ENCODE measurements at places on chromosomes 1 and 21.

DNA sequence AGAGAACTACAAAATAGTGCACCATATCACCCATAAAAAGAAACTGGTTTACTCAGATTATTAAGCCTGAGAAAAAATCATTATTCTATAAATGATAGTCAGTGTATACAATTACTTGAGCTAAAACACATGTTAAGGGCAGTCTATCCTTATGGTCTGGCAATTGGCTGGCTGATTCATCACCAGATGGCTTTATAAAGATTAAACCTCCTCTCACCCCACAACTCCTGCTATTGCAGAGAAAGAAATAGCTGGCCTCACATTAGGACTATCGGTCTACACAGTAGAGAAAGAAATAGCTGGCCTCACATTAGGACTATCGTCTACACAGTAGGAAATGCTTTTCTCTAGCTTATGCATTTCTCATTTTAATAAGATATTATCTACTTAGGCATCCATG, 21.2 kb downstream of the CEP170 start:
- no peak overlapping the region for H3K27ac ChIP-seq
- peaks cover 39% of the 10 kb centered on the region for H3K36me3 ChIP-seq
- peaks cover 5% of the 10 kb centered on the region for H3K4me1 ChIP-seq
- H3K4me3 ChIP-seq, result no peak overlapping the region

GRCh38 chr1:149915429-149916192, 2.0 kb downstream of the SV2A start:
- DNase-seq, result no peak
- no peak overlapping the region for H3K27ac ChIP-seq
- peaks cover 21% of the 10 kb centered on the region for H3K27me3 ChIP-seq
- H3K4me1 ChIP-seq, result peaks cover 23% of the 10 kb centered on the region

GRCh38 chr1:212515329-212515760, 82.6 kb downstream of the NENF start:
- H3K4me1 ChIP-seq, result peaks cover 5% of the 10 kb centered on the region
- no peak overlapping the region for H3K4me3 ChIP-seq
- H3K27ac ChIP-seq, result no peak overlapping the region
- H3K36me3 ChIP-seq, result no peaks in the 10 kb centered on the region
- peaks cover 30% of the 10 kb centered on the region for H3K27me3 ChIP-seq
- no peak for DNase-seq

DNA sequence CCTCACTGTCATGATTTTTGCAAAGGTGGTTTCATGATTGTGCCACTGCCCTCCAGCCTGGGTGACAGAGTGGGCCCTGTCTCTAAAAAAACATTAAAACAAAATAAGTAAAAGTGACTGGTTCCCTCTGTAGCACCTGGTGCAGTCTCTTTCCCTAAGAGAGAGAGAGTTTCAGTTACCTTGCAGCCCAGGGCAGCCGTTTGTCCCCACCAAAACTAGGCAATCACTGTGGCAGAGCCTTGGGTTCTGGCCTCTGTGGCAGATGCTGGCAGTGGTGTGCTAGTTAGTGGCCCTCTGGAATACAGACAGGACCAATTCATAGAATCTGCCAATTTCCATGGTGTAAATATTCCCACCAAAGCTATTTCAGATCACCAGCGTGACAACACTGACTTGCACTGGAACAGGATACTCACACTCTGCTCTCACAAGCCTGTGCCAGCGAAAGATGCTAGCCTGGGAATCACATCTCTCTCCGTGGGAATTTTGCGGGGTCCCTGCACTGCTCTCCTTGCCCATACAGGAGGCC, 108.7 kb downstream of the TLR5 start:
- no peak overlapping the region for H3K4me3 ChIP-seq
- no peak for DNase-seq
- peaks cover 13% of the 10 kb centered on the region for H3K27me3 ChIP-seq
- no peak overlapping the region for H3K27ac ChIP-seq
- no peaks in the 10 kb centered on the region for H3K4me1 ChIP-seq

- no peaks in the 10 kb centered on the region for H3K36me3 ChIP-seq
- no peak for DNase-seq
- H3K27ac ChIP-seq, result no peak overlapping the region
- H3K4me3 ChIP-seq, result no peak overlapping the region
Measured at GRCh38 chr1:158014731-158015320, 21.4 kb downstream of the KIRREL1 start.

GRCh38 chr1:97832481-97832880, 88.4 kb downstream of the DPYD start:
- no peaks in the 10 kb centered on the region for H3K4me1 ChIP-seq
- no peak for DNase-seq
- no peaks in the 10 kb centered on the region for H3K36me3 ChIP-seq
- H3K27ac ChIP-seq, result no peak overlapping the region
- no peaks in the 10 kb centered on the region for H3K27me3 ChIP-seq

DNA sequence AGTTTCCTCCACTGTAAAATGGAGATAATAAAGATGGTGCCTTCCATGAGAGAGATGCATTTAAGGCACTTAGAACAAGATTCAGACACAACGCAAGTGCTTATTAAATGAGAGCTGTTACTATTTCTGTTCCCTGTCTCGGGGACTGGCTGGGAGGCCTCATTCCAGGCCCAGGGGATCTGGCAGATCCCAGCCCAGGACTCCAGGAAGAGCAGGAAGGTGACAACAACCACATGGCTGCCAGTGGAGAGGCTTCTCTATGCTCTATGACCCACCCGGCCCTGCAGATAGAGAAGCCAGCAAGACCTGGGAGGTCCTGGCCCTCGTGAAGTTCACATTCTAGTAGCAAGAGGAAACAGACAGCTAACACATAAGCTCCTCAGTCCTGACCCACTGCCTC, 175.5 kb downstream of the ACTL8 start:
- DNase-seq, result no peak
- H3K36me3 ChIP-seq, result no peaks in the 10 kb centered on the region
- H3K27ac ChIP-seq, result no peak overlapping the region
- no peak overlapping the region for H3K4me3 ChIP-seq
